ENCODE measurements at places on chromosomes 3 and 15.

GRCh38 chr15:31320022-31320421 lies 6.6 kb upstream of the KLF13 start:
- DNase-seq = no peak

GRCh38 chr3:11778248-11778647 lies 68.4 kb downstream of the TAMM41 start:
- DNase-seq = no peak

DNA sequence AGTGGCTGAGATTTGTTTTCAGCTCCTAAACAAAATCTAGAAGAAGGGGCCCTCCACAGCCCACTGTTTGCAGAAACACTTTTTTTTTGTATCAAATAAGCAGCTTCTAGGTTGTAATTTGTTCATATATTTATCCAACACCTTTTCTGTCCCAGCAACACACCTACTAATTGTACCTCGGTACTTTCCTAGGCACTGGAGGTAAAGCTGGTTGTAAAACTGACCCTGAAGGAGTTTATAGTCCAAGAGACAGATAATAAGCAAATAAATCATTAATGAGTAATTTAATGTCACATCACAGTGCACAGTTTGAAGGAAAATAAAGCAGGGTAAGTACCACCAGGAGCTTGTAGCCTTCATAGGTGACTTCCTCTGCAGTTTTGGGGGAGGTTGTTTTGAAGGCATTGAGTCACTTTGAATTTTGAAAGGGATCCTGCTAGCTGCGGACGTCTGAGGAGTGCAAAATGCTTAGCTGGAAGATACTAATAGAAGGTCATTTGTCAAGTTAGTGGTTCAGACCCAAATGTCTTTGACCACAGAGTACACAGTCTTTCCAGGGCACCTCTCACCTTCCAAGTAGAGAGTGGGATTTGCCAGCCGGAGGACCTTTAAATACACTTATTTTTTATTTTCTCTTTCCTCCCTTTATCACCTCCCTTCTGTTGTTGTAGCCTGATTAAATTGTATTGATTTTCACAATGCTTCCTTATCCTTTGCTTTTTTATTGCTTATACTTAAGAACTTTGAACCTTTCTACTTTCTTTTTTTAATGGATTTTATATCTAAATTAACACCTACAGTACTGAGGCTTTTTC lies 53.8 kb downstream of the CMSS1 start:
- DNase-seq = no peak

DNA sequence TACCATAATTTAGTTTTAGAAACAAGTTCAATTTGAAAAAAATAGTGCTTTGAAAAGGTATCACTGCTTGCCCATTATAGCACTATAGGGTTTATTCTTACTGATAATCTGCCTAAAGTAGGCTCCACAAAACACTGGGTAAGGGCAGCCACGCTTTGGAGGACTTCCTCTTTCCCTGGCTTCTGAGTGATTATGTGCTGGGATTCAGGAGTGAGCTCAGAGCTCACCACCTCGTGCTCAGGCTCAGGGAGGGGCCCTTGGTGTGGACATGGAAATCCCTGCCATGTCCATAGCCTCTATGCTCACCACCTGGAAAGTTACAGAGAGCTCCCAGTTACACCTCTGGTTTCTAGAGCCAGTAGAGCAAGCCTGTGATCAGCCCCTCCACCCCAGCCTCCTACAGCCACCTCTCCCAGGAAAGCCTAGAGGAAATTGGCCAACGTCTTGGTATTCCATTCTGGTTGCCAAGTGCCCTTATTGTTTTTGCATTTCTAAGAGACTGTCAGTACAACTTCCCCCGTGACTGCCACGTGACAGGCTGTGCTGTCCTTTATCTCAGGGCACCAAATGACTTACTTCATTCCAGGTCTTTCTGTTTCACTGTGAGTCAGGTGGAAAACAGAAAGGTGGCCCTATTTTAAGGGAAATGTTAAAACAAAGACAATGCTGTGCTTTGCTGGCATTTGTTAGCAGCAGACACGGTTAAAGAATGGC lies 316.0 kb downstream of the RORA start:
- DNase-seq = peak; percentile 73

- DNase-seq = no peak
Observed at GRCh38 chr15:89654301-89654761, 936 bp downstream of the KIF7 start.

DNA sequence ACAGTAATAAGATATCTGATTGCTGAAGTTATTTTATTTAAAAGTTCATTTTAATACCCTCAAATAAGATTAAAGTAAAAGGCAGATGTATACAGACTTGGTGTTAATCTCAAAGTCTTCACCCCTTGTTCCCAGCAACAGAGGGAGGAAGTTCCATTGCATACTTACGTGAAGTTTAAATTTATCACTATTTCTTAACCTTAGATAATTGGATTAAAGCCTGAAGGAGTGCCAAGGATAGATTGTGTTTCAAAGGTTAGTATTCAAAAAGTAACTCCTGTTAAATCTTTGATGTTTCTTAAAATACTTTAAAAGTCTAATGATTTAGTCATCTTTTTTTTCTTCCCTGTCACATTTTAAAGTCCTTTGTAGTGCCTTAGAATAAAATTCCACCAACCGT lies 39.3 kb downstream of the ATP1B3 start:
- no peak for DNase-seq

GRCh38 chr3:17320266-17320665 lies 422.2 kb downstream of the TBC1D5 start:
- no peak for DNase-seq

- DNase-seq = no peak
Observed at GRCh38 chr3:55066551-55067047, 138.7 kb upstream of the LRTM1 start.

DNA sequence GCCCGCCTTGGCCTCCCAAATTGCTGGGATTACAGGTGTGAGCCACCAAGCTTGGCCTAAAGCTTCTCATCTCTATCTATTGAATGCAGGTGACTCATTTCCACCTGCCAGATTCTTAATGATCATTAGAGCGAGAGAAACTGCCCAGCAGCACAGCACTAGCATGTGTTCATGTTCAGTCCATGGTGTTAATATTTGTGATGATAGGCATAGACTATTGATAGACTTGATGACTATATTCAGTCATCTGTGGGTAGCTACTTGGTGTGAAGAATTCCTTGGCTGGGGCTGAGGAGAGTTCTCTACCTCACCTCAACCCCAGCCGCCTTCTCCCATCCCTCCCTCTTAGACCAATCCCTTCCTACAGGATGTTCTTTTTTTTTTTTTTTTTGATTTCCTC lies 60.0 kb downstream of the ST6GAL1 start:
- no peak for DNase-seq

DNA sequence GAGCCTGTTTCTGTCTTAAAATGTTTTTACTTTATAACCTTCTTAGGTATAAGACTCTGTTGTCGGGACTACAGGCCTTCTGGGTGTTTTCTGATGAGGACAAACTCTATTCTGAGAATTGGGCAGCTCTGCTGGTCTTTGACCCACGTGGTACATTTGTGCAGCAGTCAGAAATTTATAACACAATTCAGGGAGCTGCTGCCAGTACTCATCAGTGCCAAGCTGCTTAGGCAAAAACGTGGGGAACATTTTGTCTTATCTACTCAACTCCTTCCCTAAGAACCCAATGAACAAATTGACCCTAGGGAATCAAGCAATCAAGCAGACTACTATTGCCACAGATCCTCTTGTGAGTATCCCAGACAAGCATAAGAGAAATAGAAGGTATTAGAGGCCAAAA lies 180.7 kb upstream of the PDZRN3 start:
- no peak for DNase-seq

DNA sequence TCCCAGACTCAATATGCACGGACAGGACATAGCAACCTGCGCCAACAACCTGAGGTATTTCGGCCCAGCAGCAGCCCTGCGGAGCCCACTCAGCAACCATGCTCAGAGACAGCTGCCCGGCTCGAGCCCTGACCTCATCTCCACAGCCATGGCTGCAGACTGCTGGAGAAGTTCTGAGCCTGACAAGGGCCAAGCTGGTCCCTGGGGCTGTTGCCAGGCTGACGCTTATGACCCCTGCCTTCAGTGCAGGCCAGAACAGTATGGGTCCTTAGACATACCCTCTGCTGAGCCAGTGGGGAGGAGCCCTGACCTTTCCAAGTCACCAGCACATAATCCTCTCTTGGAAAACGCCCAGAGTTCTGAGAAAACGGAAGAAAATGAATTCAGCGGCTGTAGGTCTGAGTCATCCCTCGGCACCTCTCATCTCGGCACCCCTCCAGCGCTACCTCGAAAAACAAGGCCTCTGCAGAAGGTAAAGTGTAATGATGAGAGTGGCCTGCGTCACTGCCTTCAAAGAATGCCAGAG lies 25.5 kb downstream of the TMEM41A start:
- no peak for DNase-seq

GRCh38 chr15:65164139-65164538 lies 21.0 kb downstream of the CLPX start:
- no peak for DNase-seq

GRCh38 chr3:123385981-123386380 lies 62.9 kb downstream of the ADCY5 start:
- no peak for DNase-seq

- DNase-seq = no peak
Observed at GRCh38 chr15:40243126-40243810, 4.4 kb downstream of the PAK6 start.

GRCh38 chr15:44308415-44308814 lies 19.9 kb downstream of the GOLM2 start:
- no peak for DNase-seq

GRCh38 chr3:132563420-132564069 lies 33.5 kb upstream of the ACKR4 start:
- no peak for DNase-seq

DNA sequence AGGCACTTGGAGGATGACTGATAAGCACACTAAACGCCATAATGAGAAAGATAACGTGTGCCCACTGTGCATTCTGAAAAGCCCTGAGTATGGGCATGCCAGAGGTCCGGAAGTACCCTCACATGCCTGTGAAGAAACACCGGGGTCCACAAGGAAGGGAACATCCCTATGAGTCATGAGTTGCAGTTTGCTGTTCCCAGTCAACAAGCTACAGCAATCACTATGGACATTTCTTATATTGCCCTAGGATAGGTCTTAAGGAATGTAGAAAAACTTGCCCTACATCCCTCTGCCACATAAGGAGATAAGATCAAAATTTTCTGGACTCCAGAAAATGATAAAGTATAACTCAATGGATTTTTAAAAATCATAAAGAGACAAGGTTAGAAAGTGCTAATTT lies 9.9 kb downstream of the MB21D2 start:
- DNase-seq = no peak

- DNase-seq = no peak
Observed at GRCh38 chr15:51619331-51620035, 3.1 kb downstream of the DMXL2 start.

DNA sequence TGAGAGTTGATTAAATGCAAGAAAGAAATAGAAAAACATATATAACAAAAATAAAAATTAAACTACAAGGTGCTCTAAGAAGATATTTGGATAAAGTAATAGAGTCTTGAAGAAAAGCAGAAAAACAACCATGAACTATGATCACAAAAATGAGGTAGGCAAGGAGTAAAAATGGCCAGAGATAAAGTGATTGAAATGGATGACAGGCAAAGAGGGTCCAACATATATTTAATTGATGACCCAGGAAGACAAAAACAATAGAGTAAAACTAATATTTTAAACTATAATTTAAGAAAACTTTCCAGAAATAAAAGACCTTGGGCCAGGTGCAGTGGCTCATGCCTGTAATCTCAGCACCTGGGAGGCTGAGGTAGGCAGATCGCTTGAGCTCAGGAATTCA lies 22.1 kb upstream of the WDR49 start:
- no peak for DNase-seq
